Activated CD8-positive, alpha-beta memory T cell treated with anti-CD3 and anti-CD28 coated beads for 1 hour (primary cell): ENCODE measurements at places on chromosomes 16 and 17.

DNA sequence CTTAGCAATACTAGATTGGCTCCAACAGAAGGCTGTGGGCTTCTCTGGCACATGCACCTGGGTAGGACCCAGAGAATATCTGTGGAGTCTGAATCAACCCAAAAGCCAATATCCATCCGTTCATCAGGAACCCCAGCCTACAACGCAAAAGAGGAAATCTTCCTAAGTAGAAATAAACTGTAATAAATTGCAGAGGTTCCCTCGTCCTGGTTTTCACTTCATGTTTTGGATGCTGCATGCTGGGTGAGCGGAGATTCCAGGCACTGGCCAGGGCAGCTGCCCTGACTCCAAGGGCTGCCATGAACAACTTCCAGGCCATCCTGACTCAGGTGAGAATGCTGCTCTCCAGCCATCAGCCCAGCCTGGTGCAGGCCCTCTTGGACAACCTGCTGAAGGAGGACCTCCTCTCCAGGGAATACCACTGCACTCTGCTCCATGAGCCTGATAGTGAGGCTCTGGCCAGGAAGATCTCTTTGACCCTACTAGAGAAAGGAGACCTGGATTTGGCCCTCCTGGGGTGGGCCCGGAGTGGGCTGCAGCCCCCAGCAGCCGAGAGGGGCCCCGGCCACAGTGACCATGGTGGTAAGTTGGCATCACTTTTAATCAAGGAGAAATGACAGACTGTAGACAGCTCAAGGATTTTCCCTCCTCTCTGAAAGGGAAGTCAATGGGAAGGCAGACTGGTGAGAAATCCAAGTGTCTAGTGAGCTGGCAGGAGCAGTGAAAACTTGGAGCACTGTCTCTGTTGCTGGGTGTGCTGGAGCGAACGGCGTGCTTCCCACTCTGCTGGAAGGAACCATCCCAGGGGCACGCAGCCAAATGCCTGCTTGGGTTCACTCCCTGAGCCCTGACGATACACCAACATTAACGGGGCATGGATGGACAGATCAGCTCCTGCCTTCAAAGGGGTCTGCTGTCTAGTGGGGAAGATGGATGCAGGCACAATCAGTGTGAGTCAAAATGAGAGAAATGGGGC, 10.7 kb upstream of the CIITA start:
- no peak for DNase-seq

GRCh38 chr17:61235827-61236197, 163.8 kb upstream of the TBX2 start:
- DNase-seq = no peak

DNA sequence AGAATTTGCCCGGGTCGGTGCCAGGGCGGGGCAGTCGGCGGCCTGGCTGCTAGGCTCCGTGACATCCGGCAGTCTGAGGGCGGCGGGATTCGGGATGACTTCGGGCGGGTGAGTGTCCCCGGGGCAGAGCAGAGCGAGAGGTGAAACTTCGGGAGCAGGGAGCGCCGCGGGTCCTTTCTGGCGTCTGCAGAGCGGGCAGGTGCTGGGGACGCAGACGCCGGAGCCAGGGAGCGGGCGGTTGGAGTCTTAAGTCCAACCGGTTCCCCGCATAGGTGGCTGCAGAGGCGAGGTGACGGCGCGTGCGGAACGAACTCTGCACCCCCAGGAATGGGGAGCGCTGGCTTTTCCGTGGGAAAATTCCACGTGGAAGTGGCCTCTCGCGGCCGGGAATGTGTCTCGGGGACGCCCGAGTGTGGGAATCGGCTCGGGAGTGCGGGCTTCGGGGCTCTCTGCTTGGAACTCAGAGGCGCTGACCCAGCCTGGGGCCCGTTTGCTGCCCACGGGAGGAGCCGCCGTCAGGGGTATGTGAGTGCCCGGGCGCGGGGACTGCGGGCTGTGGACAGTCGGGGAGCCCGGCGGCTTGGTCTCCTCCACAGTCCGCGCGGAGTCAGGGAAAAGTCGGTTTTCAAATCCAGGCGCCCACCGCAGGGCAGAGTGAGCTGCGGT, at the start of gene B4GALNT2:
Gene B4GALNT2, plus strand, starts transcription at position 71 of the 666 bp plus-strand sequence. Its CDS starts 24 bp downstream, at position 95.
- DNase-seq = no peak

GRCh38 chr17:1018547-1018946, 21.6 kb downstream of the TIMM22 start:
- no peak for DNase-seq

- DNase-seq = no peak
Measured at GRCh38 chr17:69907132-69907847, 167.7 kb upstream of the KCNJ16 start.

DNA sequence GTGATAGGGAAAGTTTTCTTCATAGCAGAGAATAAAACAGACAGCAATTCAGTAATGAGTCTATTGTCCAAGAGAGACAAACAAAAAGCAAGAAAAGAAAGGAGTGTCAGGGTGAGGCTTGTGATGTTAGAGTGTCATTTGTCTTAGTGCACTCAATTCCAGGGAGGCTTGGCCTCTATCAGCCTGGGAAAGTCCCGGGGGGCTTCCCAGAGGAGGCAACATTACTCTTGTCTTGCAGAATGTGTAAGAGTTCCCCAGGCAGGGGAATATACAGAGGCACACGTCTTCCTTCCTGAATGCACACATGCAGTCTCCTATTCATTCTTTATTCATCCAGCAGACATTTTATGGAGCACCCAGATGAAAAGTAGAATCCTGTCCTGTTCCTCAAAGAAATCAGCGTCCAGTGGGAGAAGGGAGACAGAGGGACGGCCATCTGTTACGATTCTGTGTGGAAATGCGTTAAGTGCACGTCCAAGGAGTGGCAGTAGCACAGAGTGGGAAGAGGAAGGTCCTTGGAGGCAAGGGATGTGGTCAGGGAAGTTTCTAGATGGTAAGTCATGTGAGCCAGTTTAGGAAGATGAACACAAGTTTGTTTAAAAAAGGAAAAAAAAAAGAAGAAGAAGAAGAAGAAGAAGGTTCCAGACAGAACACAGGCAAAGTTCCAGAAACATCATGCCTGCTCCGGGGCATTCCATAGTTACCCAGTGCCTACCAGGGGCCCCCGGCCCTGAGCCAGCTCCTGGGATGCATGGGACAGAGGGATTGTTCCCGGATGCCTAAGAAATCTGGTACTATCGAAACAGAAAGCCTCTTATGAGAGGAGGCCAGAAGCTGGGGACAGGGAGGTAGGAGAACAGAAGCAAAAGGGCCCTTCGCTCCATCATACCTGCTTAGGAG, 21.1 kb downstream of the CACNG4 start:
- no peak for DNase-seq

DNA sequence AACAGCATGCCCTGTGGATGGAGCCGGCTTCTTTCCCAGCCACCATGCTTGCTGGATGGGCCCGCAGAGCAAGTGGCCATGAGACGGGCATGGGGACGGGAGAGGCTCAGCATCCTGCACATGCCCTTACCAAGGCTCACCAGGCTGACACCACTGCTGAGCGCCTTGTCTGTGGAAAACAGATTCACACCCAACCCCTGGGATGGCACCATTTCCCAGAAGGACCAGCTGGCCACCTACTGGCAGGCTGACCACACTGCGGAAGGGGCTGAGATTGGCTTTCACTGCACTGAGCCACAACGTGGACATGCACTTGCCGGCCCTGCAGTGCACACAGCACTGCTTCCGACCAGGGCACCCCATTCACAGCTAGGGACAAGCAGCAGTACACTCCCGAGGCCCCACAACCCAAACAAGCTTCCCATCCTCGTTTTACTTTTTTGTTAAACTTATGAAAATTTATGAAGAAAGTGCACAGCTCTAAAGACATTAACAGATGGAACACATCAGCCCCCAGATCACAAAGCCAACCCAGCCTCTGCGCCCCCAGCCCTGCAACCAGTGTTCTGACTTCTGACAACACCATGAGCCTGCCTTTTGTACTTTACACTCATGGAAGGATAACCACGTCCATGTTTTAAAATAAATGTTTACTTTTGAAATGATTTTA, 13.9 kb upstream of the KRTAP17-1 start:
- no peak for DNase-seq

DNA sequence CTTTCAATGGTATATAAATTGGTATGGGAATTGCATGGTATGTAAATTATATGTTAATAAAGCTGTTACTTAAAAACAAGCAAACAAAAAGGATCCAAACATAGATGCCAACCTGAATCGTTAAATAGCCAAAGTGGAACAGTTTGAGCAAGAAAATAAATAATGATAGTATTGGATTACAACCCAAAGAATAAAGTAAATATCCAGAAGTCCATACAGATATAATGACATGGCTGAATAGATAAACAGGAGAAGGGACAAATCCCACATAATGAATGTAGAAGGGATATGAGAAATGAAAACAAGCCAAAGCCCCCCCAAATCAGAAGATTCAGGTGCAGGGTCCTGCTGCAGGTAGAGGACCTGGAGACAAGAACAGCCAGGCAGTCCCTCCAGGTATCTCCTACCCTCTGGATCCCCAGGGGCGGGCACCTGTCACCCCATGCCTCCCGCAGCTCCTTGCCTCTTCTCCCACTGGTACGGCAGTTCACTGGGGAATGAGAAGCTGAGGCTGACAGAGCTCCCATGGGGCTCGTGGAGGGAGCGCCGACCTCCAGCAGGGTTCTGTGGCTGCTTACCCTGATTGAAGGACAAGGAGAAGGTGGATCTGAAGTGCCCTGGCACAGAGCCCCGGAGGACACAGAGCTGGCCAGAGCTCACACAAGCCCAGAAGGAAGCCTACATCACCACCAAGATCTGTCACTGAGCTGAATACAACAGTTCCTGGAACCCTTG, 9.9 kb upstream of the LCAT start:
- DNase-seq = no peak

DNA sequence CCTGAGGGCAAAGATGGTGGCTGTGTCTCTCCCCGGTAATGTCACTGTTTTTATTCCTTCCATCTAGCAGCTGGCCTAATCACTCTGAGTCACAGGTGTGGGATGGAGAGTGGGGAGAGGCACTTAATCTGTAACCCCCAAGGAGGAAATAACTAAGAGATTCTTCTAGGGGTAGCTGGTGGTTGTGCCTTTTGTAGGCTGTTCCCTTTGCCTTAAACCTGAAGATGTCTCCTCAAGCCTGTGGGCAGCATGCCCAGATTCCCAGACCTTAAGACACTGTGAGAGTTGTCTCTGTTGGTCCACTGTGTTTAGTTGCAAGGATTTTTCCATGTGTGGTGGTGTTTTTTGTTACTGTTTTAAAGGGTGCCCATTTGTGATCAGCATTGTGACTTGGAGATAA, 5.5 kb upstream of the RAPGEFL1 start:
- no peak for DNase-seq

DNA sequence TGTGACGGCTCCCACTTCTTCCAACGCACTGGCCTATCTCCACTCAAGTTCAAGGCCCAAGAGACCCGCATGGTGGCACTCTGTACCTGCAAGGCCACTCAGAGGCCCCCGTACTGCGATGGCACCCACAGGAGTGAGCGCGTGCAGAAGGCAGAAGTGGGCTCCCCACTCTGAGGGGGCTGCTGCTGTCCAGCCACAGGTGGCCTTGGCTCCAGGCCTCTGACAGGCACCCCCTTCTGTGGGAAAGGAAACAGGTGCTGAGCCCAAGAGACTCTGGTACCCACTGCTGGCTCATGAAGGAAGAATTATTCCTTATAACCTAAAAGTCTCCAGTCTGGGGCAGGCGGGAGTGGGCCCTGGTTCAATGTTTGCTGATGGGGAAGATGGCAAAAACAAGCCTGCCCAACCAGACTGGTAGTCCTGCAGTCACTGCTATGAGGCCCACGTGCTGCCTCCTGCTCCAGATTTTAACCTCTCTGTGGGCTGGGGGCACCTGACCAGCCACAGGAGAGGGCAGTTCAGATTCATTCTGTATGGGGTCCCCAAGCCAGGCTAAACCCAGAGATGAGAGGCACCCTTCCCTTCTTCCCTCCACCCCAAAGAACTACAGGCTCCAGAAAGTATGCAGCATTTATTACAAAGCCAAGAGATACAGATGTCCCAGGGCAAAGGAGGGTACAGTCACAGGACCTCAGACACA, 3.3 kb downstream of the CISD3 start:
- DNase-seq = no peak

DNA sequence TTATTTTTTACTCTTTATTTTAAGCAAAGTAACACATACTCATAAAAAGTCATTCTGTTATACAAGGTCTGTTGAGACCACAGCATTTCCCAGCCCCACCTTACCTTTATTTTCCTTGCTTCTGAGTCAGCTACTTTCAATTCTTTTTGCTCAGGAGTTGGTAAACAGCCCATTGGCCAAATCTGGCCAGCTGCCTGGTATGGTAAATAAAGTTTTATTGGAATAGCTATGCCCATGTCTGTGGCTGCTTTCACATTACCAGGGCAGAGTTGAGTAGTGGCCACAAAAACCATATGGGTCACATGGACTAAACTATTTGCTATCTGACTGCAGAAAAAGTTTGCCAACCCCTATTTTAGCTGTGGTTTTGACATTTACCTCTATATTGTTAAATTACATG, 3.4 kb upstream of the NSRP1 start:
- DNase-seq = no peak

DNA sequence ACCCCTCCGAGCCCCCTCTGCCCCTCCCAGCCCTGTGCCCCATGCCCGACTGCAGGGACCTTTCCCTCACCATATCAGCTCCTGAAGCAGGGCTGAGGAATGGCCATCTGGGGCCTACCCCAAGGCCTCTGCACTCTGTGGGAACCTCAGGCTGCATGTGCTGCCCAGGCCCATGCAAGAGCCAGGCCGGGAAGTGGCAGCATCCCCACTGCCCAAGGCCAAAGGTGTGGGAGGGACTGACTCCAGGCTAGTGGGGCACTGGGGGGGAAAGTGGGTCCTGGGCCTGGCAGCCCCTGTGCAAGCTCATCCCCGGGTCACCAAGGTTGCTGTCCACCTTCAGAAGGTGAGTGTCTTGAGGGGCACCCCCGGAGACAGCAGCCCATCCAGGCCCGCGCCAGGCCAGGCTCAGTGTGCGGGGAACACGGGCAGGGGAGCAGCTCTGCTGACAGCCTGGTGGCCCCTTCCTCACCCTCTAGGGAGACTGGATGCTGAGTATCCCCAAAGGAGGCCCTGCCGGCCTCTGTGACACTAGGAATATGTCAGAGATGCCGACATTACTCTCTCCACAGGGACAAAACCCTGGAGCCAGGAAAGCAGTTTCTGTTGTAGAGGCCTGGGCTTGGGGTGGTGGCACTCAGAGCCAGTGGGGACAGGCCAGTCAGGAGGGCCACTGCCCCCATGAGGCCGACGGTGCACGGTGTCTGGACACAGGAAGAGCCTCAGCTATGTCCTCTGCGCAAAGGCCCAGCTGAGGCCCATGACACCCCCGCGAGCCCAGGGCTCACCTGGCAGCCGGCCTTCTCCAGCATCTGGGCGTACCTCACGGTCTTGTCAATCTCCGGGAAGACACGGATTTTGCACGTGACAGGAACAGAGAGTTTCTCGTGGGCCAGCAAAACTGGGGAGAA, 3.3 kb downstream of the DUS1L start:
- no peak for DNase-seq

GRCh38 chr17:29956225-29956624, 14.8 kb downstream of the EFCAB5 start:
- no peak for DNase-seq
